Vagina (tissue), 2 donors: ENCODE measurements at places on chromosomes 1 and 21.

DNA sequence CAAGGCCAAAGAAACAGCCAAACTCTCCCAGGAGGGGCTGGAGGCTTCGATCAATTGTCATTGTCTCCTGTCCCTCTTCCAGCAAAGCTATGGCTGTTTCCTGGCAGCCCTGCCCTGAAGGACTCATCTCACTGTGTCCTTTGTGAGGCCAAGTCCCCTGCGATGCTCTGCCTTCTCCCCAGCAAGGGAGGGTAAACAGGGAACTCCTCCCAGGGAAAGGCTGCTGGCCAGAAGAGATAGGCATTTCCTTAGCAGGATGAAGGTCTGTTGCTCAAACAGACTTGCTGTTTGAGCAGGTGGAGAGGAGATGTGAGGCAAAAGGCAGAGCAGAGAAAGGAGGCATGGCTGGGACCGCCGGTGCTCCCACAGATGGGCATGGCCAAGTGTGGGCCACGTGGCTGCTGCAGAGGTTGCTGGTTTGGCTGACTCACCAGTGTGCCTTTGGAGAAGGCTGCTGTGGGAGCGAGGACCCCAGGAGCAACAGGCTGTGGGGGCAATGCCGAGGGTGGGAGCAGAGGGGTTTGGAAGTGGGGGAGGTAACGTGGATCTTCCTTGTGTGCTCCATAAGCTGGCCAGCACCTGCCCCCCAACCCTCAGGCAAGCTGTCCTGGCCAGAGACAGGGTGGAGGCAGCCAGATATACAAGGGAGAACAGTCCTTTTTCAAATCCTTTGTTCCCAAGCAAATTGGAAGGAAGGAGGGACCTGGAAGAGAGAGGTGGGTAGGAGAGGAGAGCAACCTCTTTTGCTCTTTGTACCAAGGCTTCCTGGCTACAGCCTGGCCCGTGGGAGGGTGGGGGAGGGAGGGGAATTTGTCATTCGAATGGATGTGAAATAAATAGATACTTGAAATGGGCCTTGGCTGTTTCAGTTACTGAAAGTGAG lies 449.8 kb downstream of the SIPA1L2 start:
- DNase-seq, result peak; percentile 77

DNA sequence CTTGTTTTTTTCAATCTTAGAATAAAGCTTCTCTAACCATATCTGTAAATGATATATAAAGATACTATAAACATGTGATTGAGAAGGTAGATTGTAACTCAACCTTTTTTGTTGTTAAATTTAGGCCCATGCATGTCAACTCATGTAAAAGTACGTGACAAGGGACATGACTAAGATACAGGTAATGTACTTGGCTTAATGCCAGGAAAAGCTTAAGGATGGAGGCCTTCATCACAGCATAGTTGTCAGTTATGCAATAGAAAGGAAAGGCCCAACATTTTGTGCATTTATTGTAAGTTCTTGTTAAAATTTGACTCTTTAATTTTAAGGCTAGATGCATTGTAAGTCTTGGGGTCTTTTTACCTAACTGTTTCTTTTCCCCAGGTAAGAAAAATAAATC lies 305.1 kb downstream of the LTN1 start:
- no peak for DNase-seq

- DNase-seq, result no peak
These were observed 8.1 kb upstream of the DPH2 start for GRCh38 chr1:43961692-43962091.

DNA sequence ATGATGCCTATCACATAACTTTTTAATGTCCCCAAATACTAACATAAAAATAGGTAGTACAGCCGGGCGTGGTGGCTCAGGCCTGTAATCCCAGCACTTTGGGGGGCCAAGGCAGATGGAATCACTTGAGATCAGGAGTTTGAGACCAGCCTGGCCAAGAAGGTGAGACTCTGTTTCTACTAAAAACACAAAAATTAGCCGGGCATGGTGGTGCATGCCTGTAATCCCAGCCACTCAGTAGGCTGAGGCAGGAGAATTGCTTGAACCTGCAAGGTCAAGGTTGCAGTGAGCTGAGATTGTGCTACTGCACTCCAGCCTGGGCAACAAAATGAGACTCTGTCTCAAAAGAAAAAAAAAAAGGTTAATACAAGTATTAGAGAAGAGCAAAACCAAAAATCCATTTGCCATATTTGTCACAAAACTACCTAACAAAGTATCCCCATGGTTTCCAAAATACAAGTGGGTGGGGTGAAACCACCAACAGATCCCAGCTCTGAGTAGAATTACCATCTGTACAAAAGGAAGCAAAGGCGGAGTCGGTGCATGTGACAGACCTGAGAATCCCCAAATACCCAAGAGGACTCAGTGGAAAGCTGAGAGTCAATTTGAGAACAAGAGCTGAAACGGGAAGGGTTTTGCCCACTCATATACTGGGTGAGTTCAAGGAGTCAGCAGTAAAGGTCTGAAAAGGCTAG lies 113.2 kb downstream of the TOMM20 start:
- DNase-seq, result no peak

- no peak for DNase-seq
These were observed 3.2 kb downstream of the DDR2 start for GRCh38 chr1:162635418-162635817.

DNA sequence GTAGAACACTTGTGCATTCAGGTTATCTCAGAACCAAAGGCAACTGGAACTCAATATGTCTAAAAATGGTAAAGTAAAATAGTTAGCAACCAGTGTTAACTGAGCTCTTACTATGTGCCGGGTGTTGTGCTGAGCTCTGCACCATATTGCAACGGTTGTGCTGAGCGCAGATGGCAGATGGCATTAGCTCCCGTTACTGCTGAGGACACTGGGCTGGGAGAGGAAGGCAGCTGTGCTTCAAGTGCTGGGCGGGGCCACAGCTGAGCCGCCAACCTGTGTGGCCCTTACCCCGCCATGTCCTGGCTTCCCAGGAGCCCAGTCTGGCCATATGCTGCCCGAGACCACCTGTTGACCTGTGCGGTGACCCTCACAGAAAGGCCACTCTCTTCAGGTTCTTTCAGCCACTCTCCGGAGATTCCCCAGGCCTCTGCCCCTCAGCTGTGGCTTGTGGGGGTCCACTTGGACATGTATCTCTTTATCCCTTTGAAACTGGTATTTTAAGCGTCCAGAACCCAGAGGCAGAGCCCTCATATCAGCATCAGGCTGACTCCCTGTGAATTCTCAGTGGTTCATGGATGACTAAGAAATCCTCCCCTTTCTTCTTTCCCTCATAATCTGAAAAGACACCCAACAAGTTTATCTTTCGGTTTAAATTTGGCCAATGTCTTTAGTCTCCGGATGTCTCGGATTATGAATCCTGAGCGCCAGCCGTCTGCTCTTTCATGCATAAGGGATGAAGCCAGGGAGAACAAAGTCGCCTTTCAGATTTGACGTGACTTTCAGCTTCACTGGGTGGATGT lies 26.4 kb downstream of the LDLRAP1 start:
- DNase-seq, result no peak

- DNase-seq, result no peak
These were observed 5.8 kb upstream of the MMEL1 start for GRCh38 chr1:2638466-2639115.

GRCh38 chr1:57165546-57165945 lies 199.7 kb upstream of the C8B start:
- DNase-seq, result no peak

DNA sequence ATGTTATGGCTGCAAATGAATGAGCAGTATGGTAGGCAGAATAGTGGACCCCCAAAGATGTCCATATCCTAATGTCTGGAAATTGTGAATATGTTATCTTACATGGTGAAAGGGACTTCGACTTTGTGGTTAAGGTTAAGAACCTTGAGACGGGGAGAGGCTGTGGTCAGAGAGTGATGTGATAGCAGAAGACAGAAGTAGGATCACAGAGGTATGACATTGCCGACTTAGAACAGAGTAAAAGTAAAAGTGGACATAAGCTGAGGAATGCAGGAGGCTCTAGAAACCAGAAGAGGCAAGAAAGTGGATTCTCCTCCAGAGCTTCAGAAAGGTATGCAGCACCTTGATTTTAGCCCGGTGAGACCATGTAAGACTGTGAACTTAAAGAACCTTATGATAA lies 74.6 kb downstream of the CTH start:
- DNase-seq, result no peak

DNA sequence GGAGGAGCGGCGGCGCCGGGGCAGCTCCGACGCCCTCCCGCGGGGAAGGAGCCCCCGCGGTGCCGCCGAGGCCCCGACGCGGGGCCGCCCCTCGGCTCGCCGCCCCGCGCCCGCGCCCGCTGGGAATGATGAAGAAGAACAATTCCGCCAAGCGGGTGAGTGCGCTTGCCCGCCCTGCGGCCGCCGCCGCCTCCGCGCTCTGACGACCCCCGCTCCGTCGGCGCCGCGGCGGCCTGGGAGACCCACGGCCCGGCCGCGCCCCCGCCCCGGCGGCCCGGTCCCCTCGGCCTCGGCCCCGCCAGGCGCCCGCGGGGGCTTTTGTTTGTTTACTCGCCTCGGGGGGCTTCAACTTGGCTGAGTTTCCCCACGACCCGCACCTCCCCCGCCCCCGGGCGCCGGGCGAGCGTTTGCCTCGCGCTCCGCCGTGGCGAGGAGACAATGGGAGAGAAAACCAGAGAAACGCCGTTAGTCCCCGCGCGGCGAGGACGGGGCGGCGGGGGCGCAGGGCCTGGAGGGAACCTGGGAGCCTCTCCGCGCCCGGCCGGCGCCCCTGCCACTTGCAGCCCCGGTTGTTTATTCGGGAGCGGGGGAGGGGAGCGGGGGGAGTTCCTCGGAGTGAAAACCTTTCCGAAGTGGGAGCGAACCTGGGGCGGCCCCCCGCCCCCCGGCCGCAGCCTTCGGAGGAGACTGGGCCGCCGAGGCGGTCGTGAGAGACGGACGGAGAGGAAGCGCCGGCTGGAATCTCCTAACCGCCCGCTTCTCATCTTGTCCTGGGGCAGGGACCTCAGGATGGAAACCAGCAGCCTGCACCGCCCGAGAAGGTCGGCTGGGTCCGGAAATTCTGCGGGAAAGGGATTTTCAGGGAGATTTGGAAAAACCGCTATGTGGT lies 661 bp downstream of the PLEKHO1 start:
- DNase-seq, result peak; percentile 82

DNA sequence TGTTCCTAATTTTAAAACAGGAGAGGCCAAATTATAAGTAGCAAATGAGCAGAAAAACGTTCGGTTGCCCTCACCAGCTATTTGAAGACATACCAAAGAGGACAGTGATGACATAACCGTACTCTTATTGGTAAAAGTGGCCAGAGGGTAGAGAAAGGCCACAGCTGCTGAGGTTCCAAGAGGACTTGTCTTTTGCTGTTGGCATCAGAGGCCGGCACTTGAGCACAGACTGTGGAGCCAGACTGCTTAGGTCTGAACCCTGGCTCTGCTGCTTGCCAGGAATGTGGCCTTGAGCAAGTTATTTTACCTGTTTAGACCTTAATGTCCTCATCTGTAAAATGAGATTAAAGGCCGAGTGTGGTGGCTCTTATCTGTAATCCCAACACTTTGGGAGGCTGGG lies 14.9 kb downstream of the ETV3L start:
- DNase-seq, result peak; percentile 80

DNA sequence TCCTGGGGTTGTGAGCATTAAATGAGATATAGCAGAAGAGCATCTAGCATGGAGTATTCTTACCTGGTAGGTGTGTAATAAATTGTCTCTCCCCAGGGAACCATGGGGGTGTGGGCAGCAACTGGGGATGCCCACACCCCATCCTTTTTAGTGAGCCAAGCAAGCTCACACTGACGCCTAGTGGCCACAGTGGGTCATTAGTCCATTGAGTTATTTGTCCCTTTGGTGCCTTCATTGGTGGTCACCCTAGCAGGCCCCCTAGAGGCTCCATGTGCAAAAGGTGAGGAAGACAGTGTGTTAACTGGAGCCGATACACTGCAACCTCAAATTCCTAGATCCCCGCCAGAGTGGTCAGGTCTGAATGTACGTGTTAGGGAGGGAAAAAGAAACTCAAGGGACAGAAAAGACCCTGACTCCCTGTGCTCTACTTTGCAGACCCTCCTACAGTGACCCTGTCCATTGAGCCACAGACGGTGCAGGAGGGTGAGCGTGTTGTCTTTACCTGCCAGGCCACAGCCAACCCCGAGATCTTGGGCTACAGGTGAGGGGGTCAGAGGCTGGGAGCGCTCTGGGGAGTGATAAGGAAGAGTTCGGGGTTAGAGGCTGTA lies 93.3 kb upstream of the CD1D start:
- no peak for DNase-seq

DNA sequence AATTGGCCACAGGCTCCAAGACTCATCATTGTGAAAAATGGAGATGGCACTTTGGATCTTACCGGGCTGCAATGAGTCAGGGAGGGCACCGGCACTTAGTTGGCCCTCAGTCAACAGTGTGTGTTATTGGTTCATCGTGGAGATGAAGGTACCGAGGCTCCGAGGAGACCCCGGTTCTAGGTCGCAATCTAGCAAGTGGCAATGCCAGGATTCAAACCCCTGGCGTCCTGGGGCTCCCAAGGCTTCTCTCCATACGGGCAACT lies 49.0 kb upstream of the ACOT11 start:
- DNase-seq, result no peak

DNA sequence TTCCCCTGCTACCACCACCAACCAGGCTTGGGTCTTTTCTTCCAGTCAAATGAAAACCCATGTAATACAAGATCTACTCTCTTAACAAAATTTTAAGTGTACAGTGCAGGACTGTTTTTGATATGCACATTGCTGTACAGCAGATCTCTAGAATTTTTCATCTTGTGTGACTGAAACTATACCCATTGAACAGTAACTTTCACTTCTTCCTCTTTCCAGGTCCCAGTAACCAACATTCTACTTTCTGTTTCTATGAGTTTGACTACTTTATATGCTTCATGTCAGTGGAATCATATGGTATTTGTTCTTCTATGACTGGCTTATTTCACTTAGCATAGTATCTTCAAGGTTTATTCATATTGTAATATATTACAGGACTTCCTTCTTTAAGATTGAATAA lies 45.3 kb upstream of the PLPPR4 start:
- DNase-seq, result no peak

- no peak for DNase-seq
These were observed 23.9 kb downstream of the GPR161 start for GRCh38 chr1:168112673-168113305.

DNA sequence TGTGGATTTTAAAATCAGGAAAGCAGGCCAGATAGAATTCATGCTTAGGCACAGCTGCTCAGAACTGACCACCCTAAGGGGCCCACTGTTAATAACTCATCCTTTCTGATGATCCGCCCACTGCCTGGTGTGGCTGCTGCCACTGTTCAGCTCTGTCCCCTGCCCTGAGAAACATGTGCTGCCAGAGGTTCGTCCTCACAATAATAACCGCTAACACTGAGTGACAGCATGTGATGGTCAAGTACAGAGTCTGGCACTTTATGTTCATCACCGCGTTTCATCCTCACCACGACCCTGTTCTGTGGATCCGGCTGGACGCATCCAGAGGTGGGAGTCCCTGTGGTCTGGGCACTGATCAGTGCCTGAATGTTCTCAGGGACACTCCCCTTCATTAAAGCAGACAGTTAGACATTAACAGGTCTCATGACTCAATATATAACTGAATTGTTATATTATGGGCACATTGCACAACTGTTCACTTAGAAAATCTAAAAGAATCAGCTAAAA lies 108.6 kb downstream of the SIM2 start:
- no peak for DNase-seq

DNA sequence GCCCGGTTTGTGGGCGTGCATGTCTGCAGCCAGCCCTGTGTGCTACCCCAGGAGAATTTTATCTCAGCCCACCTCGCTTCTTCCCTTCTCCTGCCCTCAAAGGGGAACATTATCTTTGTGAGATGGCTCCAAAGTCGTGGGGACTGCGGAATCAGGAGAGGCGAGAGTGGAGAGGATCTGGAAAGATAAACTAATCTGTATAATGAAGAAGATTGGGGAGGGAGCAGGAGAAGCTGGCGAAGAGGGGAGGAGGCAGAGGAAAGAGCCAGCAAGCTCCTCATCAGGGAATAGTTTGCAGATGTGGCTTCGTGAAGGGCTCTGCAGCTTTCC lies 310.3 kb downstream of the MATN1 start:
- DNase-seq, result no peak

- no peak for DNase-seq
These were observed 18.7 kb downstream of the TMEM53 start for GRCh38 chr1:44655609-44656008.
